ENCODE measurements at places on chromosomes 3 and 15. TPM values are rescaled to one million over a fixed set of nuclear protein-coding genes. Genes with fewer than 3 reads are reported as not detected.

Gene HACL1
- 13.2 TPM for total RNA-seq

DNA sequence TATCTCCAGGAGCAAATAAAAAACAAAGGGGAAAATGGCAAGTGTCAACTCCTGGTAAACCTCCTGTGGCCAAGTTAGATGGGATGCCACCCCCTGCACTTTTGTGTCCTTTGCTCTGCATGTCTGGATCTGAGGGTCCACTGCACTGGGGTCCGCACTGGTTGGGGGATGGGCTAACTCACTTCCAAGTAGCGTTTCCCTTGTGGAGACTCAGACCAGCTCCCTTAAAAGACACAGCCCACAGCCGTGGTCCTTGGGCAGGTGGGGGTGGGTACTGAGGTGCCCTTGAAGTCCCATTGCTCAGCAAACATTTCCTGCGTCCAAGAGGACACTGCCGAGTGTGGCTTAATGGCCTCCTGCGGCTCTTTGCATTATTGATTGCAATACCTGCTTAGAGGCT, 188.2 kb downstream of the MEGF11 start:
- DNase-seq, result no peak

DNA sequence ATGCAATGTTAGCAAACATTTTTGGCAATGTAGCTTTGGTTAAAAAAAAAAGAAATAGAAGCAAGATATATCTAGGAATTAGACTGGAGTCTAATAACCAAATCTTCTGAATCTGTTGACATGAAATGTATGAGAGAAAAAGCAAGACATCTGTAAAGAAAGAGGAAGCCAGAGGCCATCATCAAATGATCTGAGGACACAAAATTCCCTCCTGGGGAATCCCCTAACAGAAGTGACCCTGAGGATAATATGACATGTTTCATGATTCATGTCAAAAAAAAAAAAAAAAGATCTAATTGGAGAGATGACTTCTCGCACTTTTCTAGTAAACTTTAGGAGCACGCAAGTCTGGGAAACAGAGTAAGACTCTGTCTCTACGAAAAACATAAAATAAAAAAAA, 70.9 kb downstream of the IMPG2 start:
- no peak for DNase-seq

- DNase-seq, result no peak
Observed at GRCh38 chr15:99976811-99977271, 243.6 kb upstream of the LYSMD4 start.

DNA sequence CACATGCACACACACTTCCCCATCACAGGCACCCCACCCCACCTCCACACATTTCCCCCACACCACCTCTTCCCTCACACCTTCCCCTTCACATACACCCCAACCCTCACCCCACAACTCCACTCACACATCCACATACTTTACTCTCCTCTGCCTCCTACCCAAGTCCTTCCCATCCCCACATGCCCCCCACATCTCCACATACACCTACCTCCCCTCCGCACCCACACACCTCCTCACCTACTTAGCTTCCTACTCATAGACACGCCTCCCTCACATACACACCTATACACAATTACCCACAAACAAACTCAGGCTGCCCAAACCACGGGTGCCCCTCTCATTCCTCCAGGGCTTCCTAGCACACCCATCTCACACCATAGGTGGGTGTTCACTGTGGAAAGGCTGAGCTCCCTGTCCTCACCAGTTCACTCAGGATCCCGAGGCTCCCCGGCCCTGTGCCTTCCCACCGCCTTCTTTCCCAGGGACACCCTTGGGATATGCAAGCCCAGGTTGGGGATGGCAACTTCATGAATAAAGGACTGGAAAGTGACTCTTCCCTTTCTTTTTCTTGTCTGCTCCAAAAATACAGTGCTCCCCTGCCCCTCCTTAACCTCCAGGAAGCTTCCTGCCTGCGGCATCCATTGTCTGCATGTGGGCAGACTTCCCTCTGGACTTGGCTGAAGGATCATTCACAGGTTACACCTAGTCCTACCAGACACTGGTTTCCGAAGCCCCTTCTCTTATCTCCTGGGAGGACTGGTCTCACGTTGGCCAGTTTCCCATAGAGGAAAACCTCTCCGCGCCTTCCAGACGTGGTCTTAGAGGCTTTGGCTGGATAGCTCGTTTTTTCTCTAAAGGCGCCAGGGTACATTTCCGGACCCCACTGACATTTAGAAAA, 61.5 kb downstream of the SLCO2A1 start:
- DNase-seq, result no peak

Gene BCL2A1
- total RNA-seq, result 3.1 TPM

Gene RGMA
- total RNA-seq, result 9.9 TPM

GRCh38 chr3:144045766-144046165, 74.1 kb downstream of the DIPK2A start:
- DNase-seq, result no peak

DNA sequence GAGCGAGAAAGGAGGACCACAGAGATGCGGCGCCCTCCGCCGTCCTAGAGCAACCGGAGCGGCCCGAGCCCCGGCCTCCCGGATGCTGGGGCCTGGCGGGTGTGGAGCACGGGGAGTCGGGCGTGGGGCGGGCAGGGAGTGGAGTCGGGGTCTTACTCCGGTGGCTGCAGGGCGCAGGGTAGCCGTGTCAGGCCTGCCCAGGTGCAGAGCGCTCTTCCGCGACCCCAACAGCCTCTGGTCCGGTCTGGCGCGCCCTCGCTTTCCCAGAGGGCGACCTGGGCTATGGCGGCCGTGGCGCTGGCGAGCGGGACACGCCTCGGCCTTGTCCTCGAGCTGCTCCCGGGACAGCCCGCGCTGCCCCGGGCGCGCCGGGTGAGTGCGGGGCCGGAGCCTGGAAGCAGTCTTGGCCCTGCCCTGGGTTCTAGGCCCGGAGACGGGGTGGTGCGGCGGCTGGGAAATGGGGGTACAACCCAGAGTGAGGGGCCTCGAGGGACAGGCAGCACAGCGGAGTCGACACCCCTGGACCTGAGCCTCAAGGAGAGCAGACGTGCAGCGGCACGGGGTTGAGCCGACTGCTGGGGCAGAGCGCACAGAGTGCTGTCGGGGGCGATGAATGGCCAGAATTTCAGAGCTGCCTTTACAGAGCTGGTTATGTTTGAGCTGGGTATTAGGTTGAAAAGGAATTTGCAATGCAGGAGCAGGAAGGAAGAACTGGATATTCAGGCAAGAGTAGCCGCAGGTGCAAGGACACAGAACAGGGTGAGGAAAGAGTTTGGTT, at the start of gene ZNF662:
Gene ZNF662 (plus strand): TSS at position 73 of the 778 bp plus-strand sequence. CDS start 1,973 bp downstream, outside the sequence.
- no peak for DNase-seq

Gene C2CD4A
- not detected for total RNA-seq

GRCh38 chr3:195153653-195154052, 117.3 kb downstream of the XXYLT1 start:
- no peak for DNase-seq

Gene TJP1
- total RNA-seq, result 86.9 TPM

Gene MESP1
- total RNA-seq, result 2.4 TPM

GRCh38 chr3:162769564-162769963, 1273.0 kb downstream of the OTOL1 start:
- no peak for DNase-seq

- no peak for DNase-seq
Observed at GRCh38 chr3:59334585-59334984, 284.8 kb upstream of the CFAP20DC start.

Gene PLCH1
- 1.4 TPM for total RNA-seq

GRCh38 chr3:108208831-108209230, 13.4 kb downstream of the IFT57 start:
- DNase-seq, result no peak

DNA sequence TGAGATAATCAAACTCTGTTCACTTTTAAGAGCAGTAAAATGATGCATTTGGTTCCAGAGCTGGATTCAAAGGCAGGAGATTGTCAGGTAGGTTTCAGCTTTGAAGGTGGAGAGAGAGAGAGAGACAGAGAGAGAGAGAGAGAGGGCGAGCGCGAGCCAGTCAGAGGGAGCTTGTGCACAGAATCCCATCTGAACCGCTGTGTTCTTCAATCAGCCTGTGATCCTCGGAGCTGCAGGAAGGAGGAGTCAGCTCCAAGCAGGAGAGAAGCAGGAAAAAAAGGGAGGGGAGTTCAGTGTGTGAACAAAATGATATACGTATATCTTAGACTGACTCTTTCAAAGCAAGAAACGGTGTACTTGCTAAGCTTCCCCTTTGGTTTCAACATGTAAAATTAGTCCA, at the start of gene GPR149:
Gene GPR149 (minus strand): TSS at position 177 of the 400 bp plus-strand sequence. CDS start 575 bp downstream, outside the sequence.
- no peak for DNase-seq

Gene RASL12
- 183 TPM for total RNA-seq

GRCh38 chr3:47288966-47289910, 6.5 kb downstream of the KLHL18 start:
- no peak for DNase-seq

- DNase-seq, result no peak
Observed at GRCh38 chr15:48040166-48040817, 80.5 kb upstream of the SLC24A5 start.

Gene FANCD2OS
- total RNA-seq, result not detected

Gene CD86
- 5.1 TPM for total RNA-seq

Gene GOLGA6L4
- total RNA-seq, result 0.15 TPM

GRCh38 chr3:170524073-170524472, 61.8 kb downstream of the SLC7A14 start:
- DNase-seq, result no peak

All from right atrium auricular region (tissue), 2 donors.